ENCODE measurements at places on chromosomes 2 and 18.

DNA sequence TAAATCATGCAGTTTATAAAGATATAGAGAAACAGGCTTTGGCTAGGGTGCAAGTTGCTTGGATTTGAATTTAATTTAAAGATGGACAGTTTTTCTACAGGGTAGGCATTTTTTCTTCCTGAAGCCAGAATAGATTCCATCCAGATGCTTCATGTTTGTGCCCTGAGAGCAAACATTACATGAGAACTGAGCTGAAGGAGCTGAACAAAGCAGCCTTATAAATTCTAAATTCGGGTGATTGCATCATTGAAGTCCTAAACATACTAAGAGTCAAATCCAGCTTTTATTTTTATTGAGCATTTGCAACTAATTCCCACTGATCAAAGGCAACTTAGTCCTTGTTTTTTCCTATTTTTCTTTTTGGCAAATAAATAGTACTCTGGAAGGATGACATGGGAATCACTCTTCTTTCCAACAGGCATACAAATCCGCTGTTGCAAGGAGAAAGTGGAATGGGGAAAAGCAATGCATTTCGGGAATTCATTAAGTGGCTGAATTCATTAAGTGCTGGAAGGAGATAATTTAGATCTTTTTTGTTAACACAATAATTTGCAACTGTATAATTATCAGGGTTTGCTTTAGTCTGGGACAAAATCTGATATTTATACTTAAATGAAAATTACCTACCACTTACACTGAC, 828.0 kb downstream of the SLC4A3 start:
- peak; percentile 4 for DNase-seq

GRCh38 chr2:127567351-127567854, 31.9 kb downstream of the MYO7B start:
- DNase-seq = no peak

GRCh38 chr18:32958746-32959145, 185.9 kb upstream of the KLHL14 start:
- no peak for DNase-seq

DNA sequence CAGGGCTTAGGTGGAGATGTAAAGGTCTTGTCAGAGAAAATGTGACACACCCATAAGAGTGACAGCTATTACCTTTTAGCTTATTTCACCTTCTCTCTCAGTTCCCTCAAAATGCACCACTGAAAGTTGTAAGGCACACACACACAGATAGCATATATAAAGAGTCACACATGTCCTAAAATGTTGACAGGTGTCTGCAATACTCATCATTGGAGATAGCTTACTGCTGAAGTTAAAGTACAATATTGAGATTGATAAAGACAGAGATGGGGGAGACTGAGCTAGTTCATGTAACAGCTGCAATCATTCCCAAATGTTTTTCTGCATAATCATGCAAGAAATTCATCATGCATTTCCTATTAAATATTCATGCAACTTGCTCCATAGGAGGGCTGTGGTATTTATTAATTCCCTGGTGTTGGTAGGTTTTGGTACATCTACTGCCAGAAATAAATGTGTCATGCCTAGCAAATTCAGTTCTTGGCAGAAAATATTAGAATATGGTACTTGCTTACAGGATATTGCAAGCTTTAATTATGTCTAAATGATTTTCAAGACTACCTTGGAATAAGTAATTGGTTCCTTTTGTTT, 118.8 kb upstream of the RBMS1 start:
- DNase-seq = peak; percentile 93
